Common myeloid progenitor, CD34-positive (primary cell): ENCODE measurements at places on chromosomes 6 and 20.

- DNase-seq: no peak
Observed at GRCh38 chr6:125271486-125272159, 30.1 kb downstream of the HDDC2 start.

GRCh38 chr20:32302507-32302872 lies 25.0 kb downstream of the KIF3B start:
- no peak for DNase-seq

- DNase-seq: peak; percentile 2
Observed at GRCh38 chr6:55528624-55529023, 50.4 kb downstream of the HMGCLL1 start.

GRCh38 chr6:25165800-25166199 lies 113.4 kb upstream of the CARMIL1 start:
- peak; percentile 73 for DNase-seq

DNA sequence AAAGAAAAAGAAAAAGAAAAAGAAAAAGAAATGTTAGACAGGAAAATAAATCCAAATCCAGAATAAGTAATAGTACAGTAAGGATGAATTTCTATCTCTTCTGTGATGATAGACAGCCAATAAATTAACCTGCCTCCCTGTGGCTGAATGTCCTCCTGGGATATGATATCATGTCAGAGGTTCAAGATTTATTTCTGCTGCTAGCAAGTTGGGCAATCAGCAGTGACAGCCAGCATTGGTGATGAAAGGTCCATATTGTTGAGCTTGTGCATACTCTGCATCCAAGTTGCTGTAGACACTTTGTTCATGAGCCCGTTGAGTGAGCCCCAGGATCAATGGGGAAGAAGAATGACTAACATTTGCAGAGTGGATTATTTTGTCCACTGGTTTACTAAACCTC lies 44.9 kb upstream of the CEP85L start:
- DNase-seq: no peak

DNA sequence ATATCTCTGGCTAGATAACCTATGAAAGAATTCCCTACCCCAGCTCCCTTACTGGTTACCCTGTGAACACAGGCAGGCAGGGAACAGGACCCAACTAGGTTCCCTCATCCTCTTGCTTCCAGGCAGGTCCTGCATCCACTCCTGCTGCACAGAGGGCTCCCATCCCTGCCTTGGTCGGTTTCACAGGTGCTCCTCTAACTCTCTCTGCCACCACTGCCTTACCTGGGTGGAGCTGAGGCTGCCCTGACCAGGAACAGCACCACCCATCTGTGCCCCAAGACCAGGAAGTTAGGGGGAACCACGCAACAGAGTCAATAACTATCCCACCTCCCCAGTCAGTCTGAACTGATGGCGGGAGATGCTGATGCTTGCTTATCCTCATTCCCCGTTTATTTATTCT lies 37.0 kb upstream of the HLA-A start:
- DNase-seq: no peak

GRCh38 chr20:61902221-61902869 lies 163.3 kb downstream of the TAF4 start:
- no peak for DNase-seq

GRCh38 chr20:56636716-56637115 lies 7.6 kb downstream of the TFAP2C start:
- DNase-seq: no peak

GRCh38 chr6:134328138-134328537 lies 10.2 kb upstream of the SGK1 start:
- no peak for DNase-seq

GRCh38 chr6:3541006-3541585 lies 84.2 kb upstream of the SLC22A23 start:
- DNase-seq: no peak

- no peak for DNase-seq
Observed at GRCh38 chr20:58002901-58003300, 225.6 kb downstream of the ANKRD60 start.

DNA sequence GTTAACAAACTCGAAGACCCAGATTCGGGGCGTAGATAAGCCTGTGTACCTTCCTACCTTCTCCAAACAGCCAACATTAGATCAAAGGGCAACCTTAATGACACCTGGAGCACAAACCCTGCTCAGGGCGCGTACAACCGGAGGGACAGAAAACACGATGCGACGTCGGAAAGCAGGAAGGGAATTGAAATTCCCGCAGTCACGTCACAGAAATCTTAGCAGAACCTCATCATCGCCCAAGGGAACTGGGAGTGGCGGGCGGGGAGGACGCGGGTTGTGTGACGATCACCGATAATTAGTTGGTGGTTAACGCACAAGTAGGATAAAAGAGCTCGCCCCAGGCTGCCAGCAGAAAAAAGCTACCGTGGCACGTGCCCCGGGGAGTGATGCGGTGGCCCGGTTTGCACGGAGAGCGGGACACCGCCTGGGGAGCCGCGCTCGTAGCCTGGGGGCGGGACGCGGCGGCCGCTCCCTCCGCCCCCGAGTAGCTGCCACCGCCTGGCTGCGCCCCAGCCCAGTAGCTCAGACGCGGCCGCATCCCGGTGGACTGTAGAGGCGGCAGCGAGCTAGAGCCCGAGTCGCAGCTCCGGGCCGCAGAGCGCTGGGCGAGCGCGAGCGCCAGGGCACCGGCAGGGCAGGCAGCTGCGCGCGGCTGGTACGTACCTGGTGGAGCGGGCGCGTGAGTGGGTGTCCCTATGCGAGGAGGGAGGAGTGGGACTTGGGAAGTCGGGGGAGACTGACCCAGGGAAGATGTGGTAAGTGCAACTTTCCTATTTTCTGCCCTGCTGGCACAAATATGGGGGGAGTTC lies at the start of gene PKIB:
PKIB (plus strand) TSS at position 525 of the 809 bp plus-strand sequence. CDS start 107,390 bp downstream, outside the sequence.
- DNase-seq: peak; percentile 85

GRCh38 chr6:101700655-101701054 lies 307.1 kb downstream of the GRIK2 start:
- DNase-seq: no peak

- DNase-seq: no peak
Observed at GRCh38 chr6:85023721-85024120, 259.3 kb upstream of the TBX18 start.

- DNase-seq: no peak
Observed at GRCh38 chr6:34095741-34096140, 50.1 kb downstream of the GRM4 start.

- no peak for DNase-seq
Observed at GRCh38 chr20:2932498-2932897, 59.2 kb downstream of the PTPRA start.

DNA sequence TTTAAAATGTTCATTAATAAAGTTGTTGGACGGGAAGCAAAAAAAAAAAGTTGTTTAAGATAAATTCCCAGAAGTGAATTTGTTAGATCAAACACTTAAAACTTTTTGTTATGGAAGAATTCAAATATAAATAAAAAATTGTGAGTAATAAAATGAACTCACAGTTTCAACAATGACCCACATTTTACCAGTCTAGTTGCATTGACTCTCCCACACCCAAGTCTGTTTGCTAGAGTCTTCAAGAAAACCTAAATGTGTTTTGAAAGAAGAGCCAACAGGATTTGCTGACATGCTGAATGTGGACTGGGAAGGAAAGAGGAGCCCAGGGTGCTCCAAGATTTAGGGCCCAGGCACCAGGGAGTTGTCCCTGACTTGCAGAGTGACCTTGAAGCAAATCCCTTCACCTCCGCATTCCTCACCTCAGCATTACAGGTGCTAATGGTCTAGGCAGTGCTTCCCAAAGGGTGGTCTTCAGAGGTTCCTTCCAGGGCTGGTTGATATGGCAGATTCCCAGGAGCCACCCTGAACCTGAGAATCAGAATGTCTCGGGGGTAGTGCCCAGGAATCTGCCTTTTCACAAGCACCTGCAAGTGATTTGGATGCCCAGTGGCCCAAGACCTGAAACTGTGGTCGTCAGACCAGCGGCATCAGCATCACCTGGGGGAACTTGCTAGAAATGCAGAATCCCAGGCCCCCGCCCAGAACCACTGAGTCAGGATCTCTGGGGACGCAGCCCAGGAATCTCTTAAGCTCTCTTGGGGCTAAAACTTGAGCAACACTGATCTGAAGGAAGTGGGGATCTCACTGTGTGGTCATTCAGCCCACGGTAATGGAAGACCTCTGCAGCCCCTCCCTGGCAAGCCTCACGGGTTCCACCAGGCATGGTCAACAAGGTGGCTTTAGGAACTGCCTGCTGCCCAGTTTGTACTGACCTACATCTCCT lies 31.1 kb downstream of the POFUT1 start:
- no peak for DNase-seq

DNA sequence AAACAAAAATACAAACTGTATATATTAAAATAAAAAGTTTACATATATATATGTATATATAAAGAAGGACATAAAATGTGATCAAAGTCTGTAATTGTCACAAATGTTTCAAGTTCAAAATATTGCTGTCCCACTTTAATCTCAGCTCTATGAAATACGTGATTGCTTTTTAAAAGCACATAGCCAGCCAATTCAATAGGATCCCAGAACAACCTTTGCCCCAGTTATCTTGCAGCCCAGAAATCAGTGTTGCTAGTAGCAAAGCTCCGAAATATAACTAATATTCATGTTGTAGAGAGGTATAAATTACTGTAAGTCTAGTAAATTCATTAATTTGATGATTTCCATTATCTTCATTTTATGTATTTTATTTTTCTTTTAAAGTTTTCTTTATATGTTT lies 114.6 kb downstream of the ELOVL4 start:
- no peak for DNase-seq

GRCh38 chr6:82555801-82556200 lies 192.2 kb downstream of the TPBG start:
- no peak for DNase-seq
